ENCODE measurements at places on chromosomes 5 and 9.
A peak's percentile ranks its signal among the peaks of the same experiment; 100 is the strongest.

GRCh38 chr5:7426284-7426683 is 30.3 kb downstream of the ADCY2 start:
- no peak for DNase-seq

GRCh38 chr9:71762900-71763653 is 5.2 kb downstream of the CEMIP2 start:
- peak; percentile 51 for DNase-seq

DNA sequence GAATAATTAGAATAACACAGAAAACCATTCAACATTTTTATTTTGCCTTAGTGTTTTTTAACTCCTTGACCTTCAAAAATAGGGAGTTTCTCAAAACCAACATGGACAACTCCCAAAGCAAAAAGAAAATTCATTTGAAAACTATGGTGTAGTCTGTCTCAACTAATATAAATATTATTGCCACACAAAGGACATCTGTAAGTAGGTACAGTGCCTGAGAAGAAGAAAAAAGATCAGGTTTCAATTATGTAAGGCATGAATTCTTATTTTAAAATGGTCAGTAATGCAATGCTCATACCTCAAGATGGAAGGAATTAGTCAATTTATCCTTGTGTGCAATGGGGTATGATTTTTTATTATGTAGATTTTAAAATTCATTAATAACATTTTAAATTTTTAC is 109.6 kb upstream of the CNTLN start:
- no peak for DNase-seq

- peak; percentile 36 for DNase-seq
Observed at GRCh38 chr9:128420060-128420650, 502 bp upstream of the CERCAM start.

DNA sequence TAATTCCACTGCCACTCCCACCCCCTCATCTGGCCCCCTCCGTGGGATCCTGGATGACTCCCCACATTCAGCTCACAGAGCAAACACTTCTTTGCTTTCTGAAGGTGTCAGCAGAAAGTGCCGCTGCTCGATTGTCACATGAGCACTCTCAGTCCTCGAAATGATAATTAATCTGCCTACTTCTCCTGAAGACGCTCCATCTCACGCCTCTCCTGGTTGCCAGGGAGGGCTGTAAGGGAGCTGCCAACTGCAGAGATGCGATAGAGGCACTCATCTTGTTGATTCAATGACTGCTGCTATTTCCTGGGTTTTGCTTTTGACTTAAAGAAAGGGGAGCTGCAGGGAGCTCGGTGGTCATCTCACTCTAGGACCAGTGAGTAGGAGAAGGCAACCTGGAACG is 206.5 kb downstream of the DAB2IP start:
- DNase-seq, result no peak

DNA sequence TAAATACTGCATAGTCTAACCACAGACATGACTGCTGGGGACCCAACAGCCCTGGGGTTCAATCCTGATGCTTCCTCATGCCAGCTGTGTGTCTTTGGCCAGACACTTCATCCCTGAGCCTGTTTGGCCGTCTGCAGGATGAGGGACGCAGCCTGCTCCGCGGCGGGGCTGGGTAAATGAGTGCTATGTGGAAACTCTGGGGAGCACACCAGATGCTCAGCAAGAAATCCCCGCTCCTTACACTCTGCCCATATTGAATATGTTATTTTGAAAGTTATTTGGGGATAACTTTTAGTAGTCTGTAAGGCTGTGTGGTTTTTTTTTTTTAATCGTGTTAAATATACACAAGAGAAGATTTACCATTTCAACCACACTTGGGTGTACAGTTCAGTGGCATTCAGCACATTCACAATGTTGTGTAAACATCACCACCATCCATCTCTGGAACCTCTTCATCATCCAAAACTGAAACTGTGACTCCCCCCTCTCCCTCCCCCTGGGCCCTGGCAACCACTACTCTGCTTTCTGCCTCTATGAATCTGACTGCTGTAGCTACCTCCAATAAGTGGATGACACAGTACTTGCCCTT is 42.7 kb downstream of the SH3PXD2B start:
- DNase-seq, result no peak

- DNase-seq, result no peak
Observed at GRCh38 chr9:10339152-10339551, 273.6 kb downstream of the PTPRD start.

DNA sequence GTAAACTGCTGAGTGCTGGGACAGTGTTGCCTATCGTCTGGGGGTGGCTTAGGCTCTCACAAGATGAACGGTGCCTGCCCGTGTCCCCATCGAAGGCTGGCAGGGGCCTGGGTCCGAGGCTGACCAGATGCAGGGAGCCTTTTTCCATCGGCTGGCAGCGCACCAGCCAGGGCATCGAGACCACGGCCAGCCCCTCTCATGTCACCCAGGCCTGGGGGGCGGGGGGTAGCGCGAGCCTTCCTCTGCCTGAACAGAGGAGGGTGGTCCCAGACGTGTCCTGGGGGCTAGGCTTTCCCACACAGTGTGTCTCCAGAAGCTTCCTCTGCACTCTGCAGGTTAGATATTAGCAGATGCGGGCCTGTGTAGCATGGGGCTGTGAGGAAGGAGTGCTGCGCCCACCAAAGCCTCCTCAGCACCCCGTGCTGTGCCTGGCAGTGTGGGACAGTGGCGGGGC is 17.3 kb downstream of the FGD3 start:
- no peak for DNase-seq

- DNase-seq, result no peak
Observed at GRCh38 chr9:109870365-109870764, 90.4 kb downstream of the PALM2AKAP2 start.

DNA sequence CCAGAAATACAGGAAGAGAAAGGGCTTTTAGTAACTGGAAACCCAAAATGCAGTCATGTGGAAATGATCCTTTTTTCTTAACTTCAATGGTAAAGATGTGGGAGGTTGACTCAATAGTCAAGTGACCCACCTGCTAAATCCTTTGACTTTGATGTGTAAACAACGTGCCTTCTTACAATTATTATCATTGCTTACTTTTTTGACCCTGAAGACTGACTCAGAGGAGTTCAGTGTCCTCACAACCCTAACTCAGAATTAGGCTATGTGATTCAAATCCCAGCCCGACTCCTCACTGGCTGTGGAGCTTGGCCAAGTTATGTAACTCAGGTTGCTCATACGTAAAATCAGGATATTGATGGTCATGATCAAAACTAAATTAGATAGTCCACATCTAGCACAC is 27.9 kb downstream of the ANXA1 start:
- no peak for DNase-seq

DNA sequence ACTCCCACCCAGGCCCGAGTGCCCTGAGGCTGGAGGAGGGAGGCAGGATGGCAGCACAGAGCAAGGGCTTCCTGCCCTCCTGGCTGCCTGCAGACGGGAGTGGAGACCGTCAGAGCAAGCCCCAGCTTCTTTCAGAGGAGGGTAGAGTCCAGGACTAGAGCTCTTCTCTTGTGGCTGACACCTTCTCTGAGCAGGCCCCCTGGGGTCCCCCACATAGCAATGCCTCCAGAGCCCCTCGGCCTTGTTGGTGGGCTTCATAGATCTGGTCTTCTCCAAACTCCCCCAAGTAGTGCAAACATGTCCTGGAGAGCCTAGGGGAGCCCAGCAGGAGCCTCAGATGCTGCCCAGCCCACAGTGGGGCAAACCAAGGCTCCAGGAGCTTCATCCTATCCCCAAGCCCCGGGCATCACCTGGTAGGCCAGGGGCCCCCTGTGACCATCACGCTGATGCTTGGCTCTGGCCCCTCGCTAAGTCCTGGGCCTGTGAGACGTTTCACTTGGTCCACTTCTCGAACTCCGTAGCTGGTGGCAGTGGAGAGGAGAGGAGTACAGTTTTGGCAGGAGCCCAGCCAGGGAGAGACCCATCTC is 2.0 kb downstream of the MZB1 start:
- DNase-seq, result no peak

GRCh38 chr9:134057307-134057657 is 10.5 kb downstream of the BRD3 start:
- no peak for DNase-seq

DNA sequence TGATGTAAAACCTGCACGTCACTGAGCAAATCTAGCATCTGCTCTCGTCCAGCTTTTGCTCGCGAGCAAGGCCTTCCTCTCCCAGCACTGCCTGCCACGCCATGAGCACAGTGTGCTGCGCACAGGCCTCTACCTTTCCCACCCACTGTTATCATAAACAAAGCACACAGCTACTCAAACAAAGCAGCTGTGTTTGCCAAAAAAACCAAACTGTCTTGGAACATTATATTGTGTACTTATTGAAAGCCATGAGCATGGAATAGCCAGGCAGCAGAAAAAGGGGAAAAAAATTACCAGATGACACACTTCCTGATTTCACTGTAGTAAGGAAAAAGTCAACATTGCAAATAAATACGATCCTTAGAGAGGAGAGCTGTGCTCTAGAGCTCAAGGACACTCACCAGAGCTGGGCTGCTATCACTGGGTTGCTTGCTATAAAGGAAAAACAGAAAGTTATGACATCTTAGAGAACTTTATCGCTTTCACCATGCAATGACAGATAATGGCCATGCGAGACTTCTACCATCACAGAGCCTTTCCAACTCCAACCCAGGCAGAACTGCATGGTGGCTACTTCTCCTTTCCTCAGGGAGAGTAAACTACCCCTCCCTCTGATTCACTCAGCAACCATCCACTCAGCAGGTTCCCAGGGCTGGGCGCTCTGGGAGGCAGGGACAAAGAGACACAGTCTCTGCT is 69.6 kb downstream of the EPB41L4B start:
- DNase-seq, result no peak

DNA sequence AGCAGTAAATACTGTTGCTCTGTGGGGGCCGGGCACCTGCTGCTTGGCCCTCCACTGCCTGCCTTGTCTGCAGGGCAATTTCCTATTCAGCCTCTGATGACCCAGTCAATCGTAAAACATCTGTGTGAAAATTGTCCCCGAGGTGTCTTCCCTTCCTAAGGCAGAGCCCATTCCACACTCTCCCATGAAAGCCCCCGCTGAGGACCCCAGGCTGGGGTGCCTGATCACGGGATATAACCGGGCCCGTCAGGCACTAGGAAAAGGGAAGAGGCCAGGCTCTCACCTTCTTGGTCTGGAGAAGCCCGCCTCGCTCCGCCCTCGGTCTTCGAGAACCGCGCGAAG is 27.2 kb upstream of the SCGB3A1 start:
- no peak for DNase-seq

DNA sequence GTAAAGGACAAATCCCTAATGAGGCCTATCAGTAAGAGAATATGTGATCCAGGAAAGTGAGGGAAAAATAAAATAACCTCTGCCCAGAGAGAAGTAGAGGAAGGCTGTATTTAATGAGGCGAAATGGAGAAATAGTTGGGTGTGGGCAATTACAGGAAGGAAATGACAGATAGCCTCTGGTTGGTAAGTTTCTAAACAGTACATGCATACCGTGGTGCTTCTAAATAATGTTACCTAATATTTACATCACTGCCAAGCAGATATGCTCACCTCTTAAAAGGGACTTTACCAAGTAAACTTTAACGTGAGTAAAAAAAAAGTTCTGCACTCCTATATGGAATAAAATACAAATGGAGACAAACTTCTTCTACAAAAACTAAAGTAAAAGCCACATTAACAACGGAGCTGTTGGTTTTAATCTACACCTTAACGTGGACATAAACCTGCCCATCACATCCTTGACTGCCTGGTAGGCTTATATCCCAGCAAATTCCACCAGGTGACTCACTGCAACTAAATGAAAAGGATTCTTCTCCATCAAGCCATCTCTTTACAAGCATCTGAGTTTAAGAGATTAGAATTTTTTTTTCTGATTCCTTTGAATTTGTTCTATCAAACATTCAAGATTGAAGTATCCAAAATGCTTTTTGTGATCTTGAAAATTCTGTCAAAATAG is 12.4 kb downstream of the NFIL3 start:
- DNase-seq, result no peak

- no peak for DNase-seq
Observed at GRCh38 chr9:114720086-114720676, 38.2 kb upstream of the TEX48 start.

- no peak for DNase-seq
Observed at GRCh38 chr9:78601957-78602565, 305.1 kb downstream of the PSAT1 start.

DNA sequence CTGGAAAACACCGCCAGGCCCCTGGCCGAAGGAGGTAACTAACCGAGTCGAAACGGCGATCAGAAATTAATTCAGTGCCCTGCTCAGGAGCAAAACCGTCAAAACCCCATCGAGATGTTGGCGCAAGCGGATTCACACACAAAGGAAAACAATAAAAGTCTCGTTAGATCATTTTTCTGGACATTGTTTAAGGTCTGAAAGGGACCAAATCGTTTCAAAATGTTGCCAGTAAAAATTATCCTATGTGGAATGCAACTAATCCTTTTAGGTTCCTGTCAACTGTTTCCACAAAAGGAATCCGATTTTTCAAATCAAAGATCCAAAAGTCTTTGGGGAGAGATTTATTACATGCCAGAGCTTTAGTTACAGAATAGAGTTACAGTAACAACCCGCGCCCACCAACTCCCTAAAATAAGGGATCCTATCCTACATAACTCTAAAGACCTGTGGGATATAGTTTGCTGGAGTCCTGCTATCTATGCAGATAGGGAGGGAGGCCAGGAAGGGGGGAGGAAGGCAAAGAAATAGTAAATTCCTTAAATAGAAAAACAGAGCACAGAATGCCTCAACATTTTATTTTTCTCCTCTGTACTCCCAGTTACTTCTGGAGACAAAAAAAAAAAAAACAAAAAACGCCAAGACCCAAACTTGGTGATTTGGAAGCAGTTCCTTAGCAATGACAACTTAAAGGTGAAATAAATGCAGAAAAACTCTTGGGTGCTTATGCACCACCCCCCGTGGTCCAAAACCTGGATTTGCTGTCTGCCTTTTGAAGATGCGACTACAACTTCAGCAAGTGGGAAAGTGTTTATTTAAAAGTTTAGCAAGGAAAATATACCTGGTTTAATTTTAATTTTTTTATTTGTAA is 10.6 kb downstream of the FOXD1 start:
- DNase-seq, result no peak

DNA sequence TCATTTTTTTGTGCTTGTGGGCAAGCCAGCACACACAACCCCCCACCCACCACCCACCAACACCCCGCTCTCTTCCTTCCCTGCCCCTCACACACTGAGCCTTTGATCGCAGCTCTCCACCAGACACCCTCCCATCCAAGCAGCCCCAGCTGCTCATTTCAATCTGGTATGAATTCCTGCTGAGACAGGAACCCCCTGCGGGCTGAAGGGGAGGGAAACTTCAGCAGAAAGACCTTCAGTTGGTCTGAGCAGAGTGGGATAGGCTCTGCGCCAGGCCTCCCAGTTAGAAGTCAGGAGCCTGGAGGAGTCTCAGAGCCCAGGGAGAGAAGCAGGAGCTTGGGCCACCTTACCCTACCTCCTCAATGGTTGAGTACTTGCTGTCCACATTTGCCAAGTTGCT is 7.2 kb downstream of the PCDHGC5 start:
- DNase-seq, result no peak

DNA sequence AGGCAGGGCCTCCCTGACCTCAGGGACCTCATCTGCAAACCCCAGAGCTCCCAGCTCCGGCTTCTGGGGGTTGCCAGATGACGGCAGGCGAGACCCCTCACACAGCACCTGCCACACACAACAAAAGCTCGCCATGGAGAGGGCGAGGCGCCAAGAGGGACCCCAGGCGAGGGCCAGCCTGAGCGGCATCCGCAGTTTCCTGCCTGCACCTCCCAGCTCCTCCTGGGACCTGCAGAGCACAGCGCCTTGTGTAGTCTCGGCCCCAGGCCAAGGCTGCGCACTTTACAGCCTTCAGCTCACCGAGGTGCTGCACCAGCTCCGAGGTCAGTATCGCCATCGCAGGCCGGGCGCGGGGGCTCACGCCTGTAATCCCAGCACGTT is 82.4 kb upstream of the ADAMTS2 start:
- DNase-seq, result no peak
